ENCODE measurements at places on chromosomes 7 and 10.

DNA sequence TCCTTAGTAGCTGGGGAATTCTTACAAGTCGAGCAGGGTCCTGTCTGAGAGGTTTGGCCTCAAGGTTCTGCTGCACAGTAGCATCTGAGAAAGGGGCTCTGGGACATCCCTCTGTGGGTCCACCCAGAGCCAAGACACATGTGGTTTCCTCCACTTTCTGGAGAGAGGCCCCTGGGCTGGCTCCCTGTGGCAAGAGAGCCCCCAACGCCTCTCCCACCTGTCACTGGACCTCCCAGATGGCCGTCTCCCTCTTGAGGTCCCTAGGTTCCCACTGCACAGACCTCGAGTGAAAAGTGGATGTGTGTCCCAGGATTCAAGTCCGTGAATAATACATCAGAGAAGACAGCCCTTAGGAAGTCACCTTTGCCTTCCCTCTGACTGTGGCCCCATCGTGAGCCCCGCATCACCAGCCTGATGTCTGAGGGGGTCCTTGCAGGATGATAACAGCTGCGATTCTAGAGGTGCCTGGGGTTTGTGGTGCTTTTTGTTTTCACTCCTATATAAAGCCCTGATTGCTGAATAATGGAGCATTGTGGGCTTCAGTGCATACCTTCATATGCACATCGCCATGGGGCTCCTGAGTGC, 319.0 kb downstream of the GLRX3 start:
- DNase-seq = no peak

GRCh38 chr7:135976312-135977006, 700 bp downstream of the MTPN start:
- DNase-seq = peak; percentile 55

DNA sequence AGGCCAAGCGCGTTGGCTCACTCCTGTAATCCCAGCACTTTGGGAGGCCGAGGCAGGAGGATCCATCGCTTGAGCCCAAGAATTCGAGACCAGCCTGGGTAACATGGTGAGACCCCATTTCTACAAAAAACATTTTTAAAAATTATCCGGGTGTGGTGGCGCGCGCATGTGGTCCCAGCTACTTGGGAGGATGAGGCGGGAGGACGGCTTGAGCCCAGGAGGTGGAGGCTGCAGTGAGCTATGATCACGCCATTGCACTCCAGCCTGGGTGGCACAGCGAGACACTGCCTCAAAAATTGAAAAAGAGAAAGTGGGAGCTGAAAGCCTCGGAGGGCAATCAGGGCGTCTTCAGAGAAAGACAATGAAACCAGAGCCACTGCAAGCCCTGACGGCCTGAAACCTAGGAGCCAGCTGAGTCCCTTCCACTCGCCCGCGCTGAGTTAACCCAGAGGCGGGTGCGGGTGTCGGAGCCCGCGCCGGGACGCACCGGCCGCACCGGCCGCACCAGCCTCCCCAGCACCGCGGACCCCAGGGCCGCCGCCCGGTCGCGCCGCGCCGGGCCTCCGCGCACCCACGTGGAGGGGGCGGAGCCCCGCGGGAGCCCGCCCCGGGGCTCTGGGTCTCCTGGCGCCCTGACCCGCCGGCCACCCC, 22.4 kb downstream of the ZFAND2A start:
- DNase-seq = no peak

GRCh38 chr10:73168465-73168803, 515 bp downstream of the FAM149B1 start:
- no peak for DNase-seq

All from CD4-positive, CD25-positive, alpha-beta regulatory T cell (primary cell).